Activated CD4-positive, alpha-beta T cell treated with anti-CD3 and anti-CD28 coated beads for 48 hours (primary cell): ENCODE measurements at places on chromosomes 7 and 10.

DNA sequence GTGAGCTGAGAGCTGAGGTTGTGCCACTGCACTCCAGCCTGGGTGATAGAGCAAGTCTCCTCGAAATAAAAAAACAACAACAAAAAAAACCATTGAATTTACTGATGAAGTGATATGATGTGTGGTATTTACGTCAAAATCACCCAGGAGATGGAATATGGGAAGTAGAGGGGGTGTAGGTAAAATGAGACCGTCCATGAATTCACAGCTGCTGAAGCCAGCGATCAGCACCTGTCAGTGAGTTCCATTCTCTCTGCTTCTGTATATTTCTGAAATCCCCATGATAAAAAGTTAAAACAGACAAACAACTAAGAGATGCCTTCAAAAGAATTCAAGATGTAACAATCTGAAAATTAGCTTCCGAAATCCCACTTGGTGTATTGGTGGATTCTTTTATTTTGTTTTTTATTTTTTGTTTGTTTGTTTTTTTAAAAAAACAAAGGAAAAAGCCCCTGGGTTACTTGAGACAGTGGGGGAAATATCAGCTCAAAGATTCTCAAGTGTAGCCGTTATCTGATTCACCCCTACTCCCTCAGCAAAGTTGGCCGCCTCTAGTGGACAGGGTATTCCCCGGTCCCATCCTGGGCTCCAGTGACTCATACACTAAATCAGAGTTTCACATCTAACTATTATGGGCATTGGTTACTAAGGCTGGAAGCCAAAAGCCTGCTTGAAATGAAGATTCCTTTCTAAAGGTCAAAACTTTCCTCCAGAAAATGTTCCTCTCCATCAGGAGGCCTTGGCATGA, 76.4 kb downstream of the MAP3K8 start:
- DNase-seq: peak; percentile 60

DNA sequence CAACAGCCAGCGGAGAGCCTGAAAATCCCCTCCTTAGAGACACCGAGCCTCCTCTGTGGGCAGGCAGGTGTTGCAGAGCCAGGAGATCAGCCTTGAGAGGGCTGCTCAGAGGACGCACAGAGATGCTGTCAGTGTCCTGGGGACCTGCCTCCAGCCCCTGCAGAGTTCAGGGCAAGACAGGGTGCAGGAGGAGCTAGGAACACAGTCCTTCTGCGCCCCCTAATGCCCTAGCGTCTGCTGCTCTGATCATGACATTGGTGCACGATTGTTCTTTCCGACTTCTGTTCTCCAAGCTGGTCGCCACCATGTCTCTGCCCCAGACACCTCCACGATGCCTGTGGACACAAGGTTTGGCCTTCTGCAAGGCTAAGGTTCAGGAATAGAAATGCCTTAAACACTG, 613.7 kb upstream of the MKI67 start:
- DNase-seq: no peak

DNA sequence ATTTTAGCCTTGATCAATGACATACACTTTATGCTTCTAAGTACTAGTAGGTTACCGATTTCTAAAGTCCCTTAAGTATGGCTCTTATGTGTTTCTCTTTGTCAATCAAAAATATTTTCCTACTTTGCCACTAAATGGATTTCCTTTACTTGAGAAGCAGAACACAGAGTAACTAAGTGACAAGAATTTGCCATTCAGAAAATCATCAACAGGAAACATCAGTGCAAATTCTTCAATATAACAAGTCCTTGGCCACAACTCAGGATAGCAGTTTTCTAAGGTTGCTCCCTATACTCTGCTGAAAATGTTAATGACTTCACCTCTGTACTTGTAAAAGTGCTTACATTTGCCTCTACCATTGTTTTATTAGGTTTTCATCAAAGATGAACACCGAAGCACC, 239.6 kb upstream of the SLC26A5 start:
- no peak for DNase-seq

- no peak for DNase-seq
Observed at GRCh38 chr7:155405399-155406318, 52.3 kb upstream of the EN2 start.

DNA sequence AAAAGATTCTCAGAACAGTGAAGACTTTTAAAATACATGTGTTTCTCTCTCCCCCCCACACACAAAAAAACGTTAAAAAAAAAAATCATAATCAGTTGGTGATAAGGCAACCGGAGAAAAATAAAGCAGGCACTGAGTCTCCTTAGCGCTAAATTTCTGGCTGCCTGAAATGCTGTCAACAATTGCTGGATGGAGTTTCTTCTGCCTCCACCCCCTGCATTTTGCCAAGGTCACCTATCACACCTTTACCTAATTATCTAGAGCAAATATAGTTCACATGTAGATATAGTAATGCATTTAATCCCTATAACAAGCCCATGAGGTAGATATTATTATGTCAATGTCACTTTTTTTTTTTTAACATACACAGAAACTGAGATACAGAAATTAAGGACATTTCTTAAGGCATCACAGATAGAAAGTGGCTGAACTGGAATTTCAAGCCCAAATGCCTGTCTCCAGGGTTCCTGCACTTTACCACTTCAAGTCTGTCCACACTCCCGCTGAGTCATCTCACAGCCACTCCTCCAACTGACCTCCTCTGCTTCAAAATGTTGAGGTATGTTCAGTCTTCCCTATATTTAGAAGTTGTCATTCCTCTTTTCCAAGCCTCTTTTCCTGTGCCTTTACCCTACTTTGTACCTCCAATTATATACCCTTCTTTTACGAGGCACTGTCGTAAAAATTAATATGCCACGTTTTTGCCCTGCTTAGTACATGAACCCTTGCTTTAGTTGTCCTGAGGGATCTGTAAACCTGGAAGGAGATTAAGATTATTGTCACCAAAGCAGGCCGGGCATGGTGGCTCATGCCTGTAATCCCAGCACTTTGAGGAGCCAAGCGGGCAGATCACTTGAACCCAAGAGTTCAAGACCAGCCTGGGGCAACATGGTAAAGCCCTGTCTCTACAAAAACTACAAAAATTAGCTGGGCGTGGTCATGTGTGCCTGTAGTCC, 72.8 kb upstream of the MPP7 start:
- DNase-seq: no peak

DNA sequence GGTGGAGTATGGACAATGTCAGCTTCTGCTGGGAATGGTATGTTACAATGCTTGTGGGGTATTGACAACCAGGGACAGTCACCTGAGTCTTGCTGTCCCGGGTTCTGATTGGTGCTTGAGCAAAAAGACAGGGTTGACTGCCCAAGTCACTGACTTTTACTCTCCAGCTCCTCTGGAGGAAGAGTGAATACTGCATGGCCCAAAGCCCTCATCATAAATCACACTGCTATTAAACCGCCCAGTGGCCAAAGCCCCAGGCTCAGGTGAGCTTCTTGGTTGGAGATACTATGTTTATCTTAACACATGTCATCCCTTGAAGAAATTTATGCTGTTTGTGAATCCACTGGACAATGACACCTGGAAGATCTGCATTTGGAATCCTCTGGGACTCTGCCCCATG, 90.0 kb upstream of the IGFBP3 start:
- DNase-seq: no peak

DNA sequence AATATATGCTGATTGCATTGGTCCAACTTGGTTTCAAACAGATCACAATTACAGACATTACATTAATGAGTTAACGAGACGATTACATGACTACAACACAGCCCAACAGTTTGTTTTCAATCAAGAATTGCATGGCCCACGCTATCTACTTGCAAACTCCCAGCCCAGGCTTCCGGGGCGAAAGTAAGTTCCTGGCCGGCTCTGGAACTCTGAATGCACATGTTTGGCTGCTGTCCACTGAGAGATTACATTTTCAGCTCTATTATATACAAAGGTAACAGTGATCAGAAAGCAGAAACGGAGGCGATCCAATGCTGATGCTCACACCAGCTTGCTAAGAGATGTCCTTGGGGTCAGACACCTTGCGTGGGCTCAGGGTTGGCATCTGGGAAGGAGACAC, 206.3 kb downstream of the FANK1 start:
- no peak for DNase-seq

- DNase-seq: no peak
Observed at GRCh38 chr10:33484787-33485186, 150.3 kb upstream of the NRP1 start.

- DNase-seq: no peak
Observed at GRCh38 chr7:89605362-89605761, 548.9 kb upstream of the STEAP1 start.

GRCh38 chr10:14250496-14251076, 80.1 kb downstream of the FRMD4A start:
- DNase-seq: no peak

DNA sequence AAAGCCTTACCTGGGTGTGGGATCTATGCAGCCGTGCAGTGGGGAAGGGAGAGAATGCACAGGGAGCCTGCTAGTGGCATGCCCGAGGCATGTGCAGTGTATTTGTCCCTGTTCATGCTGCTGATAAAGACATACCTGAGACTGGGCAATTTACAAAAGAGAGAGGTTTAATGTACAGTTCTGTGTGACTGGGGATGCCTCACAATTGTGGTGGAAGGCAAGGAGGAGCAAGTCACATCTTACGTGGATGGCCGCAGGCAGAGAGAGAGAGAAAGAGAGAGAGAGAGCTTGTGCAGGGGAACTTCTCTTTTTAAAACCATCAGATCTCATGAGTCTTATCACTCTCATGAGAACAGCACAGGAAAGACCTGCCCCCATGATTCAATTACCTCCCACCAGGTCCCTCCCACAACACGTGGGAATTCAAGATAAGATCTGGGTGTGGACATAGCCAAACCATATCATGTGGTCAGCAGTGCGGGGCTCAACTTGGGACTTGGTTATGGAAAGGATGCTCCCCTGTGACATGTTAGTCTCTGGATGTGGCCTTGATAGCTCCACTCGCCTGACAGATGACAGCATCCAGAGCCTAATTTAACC, 128.9 kb downstream of the DOCK1 start:
- DNase-seq: no peak

GRCh38 chr10:130786365-130786966, 525.1 kb downstream of the TCERG1L start:
- DNase-seq: no peak

DNA sequence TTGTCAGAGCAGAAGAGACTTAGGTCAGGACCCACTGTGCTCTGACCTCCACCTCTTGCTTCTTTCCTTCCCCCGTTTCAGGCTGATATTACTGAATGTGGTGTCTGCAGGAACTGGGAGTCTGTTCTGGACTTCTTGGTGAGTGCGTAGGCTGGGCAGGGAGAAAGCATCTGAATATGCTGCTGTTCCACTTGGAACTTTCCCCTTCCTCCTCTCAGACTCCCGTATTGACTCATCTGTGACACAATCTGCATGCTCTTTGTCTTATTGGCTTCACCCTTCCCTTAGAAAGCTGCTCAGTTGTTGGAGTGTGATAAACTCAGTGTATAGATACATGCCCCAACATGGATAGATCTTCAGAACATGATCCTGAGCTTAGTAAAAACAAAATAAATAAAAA, 137.6 kb upstream of the HABP2 start:
- no peak for DNase-seq

DNA sequence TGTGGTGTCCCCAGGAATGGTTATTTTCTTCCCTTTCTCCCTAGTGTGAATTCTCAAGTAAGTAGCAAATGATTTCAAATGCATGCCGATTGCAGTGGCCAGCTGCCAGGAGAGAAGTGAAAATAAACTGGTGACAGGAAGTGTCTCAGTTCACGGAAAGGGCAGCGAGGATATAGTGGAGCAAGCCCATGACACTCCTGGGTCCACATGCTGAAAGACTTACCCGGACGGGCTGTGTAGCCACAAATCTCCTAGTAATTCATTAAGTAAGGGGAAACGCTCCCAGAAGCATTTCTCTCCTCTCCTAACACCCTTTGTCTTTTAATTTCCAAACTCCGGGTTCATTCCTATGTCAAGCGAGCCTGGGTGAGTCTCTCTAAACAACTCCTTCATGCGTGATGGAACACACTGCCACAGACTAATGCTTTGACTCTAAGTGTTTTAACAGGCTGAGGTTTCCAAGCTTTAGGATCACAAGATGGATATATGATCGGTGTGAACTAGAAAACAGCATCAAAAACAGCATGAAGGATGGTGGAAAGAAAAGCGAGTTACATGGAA, 125.6 kb downstream of the CYP26A1 start:
- no peak for DNase-seq

GRCh38 chr7:41870461-41871138, 167.7 kb upstream of the INHBA start:
- DNase-seq: no peak

- no peak for DNase-seq
Observed at GRCh38 chr10:104622175-104622574, 18.9 kb upstream of the SORCS3 start.

GRCh38 chr10:25725917-25726716, 207.9 kb upstream of the MYO3A start:
- DNase-seq: peak; percentile 21

DNA sequence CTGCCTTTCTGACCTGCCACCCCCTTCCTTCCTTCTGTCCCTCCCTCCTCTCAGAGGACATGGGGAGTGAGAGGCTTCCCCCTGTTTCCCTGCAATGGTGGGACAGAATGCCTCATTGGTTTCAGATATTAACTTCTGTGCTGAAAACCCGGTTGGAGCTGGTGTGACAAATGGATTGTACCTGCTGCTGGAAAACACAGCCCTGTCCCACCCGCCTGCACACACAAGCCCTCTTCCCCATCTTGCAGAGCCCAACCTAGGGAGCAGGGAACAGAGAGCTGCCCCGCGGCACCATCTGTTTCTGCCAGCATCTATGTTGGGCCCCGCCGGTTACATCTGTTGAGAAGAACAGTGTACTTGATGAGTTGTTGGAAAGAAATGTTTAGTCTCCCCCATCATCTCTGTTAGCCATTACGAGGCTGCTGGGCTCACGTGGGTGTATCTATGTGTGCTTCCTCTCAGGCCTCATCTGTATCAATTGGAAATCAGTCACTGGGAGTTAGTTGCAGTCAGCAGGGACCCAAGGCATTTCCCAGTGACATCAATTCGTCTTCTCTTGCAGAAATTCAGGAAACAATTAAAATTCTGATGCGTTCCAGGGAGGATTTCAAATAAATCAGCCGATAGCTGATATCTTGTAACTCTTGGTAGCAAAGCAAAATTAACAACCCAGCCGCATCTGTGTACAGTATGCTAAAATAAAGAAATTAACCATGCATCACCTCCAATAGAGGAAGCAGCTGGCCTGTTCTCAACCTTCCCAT, 725.6 kb upstream of the GALNT17 start:
- DNase-seq: no peak

- no peak for DNase-seq
Observed at GRCh38 chr7:150626696-150627095, 5.5 kb downstream of the GIMAP6 start.

DNA sequence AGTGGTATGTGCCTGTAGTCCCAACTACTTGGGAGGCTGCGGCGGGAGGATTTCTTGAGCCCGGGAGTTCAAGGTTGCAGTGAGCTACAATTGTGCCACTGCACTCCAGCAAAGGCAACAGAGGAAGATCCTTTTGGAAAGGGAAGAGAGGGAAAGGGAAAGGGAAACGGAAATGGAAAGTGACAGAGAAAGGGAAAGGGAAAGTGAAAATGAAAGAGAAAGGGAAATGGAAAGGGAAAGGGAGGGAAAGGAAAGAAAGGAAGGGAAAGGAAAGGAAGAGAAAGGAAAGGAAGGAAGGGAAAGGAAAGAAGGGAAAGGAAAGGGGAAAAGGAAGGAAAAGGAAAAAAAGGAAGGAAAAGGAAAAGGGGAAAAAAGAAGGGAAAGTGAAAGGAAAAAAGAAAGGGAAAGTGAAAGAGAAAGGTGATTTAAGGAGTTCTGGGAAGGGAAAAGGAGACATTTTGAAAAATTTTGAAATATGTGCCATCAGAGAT, 2.3 kb upstream of the ZC3HAV1 start:
- no peak for DNase-seq

- DNase-seq: no peak
Observed at GRCh38 chr7:117986645-117987269, 113.5 kb upstream of the CTTNBP2 start.

GRCh38 chr7:1663857-1664651, 6.0 kb upstream of the ELFN1 start:
- DNase-seq: no peak
